ENCODE measurements at places on chromosomes 3 and 15. TPM values are rescaled to one million over a fixed set of nuclear protein-coding genes. Genes with fewer than 3 reads are reported as not detected.

- DNase-seq, result no peak
Measured at GRCh38 chr3:167972502-167972901, 123.2 kb downstream of the GOLIM4 start.

DNA sequence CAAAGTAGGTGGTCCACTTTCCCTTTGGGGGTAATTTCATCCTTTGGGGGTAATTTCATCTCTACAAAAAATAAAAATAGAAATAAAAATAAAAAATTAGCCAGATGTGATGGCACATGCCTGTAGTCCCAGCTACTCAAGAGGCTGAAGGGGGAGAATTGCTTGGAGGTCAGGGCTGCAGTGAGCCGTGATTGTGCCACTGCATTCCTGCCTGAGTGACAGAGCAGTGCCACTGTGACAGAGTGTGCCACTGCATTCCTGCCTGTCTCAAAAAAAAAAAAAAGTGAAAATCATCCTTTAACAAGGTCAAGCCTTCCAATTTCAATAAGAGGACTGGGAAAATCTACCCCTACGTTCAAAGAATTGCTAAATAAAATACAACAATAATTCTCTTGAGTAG lies 22.8 kb downstream of the SERP1 start:
- DNase-seq, result no peak

GRCh38 chr3:126024049-126024854 lies 55.3 kb downstream of the ROPN1B start:
- no peak for DNase-seq

DNA sequence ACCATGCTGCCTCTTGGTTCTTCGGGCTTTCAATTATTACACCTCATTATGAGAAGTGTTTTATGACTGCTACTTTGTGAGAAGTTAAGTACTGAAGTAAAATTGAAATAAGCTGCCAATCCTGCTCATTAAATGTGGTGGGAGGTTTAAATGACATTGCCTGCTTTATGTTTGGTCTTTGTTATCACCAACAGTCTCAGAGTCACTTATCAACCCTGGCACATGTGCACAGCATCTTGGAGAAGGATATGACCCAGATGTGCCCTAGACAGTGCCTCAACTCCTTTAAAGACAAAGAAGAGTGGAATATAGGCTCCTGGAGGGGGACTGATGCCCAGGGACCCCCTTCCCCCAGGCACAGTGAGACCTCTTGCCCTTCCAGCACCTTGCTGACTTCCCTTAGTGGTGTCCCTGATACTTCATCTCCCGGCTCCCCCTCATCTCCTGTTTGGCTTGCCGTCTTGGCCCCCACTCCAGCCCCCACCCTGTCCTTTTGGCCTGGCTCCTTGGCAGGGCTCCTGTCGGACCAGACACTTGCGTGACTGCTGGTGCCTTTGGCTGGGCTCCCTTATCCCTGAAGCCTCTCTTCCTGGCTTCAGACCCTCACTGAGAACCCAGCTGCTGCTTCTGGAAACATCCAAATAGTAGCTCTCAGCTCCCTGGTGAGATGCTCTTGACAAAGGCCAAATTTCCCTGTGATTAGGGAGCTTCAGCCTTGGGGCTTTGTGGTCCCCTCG lies 39.8 kb downstream of the ARHGAP31 start:
- no peak for DNase-seq

DNA sequence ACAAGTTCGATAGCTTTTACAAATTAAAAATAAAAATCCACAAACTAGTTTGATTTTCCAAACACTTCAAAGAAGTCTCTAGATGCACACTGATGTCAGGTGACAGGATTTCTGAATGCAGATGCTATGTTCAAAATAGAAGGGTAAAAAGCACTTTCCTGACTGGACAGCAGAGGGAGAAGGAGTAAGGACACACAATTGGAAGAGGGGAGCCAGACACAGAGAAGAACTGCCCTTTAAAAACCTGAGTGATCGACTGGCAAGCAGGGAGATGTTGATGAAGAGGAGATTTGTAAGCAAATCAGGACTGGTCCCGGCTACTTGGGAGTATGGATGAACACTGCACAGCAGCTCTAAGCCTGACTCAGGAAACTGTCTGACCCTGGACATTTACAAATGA lies 612.8 kb downstream of the MAGI1 start:
- peak; percentile 35 for DNase-seq

- no peak for DNase-seq
Measured at GRCh38 chr15:89041507-89041906, 46.7 kb upstream of the ABHD2 start.

- DNase-seq, result no peak
Measured at GRCh38 chr15:40420793-40421192, 15.2 kb downstream of the IVD start.

GRCh38 chr3:135237371-135238143 lies 442.5 kb downstream of the EPHB1 start:
- peak; percentile 50 for DNase-seq

DNA sequence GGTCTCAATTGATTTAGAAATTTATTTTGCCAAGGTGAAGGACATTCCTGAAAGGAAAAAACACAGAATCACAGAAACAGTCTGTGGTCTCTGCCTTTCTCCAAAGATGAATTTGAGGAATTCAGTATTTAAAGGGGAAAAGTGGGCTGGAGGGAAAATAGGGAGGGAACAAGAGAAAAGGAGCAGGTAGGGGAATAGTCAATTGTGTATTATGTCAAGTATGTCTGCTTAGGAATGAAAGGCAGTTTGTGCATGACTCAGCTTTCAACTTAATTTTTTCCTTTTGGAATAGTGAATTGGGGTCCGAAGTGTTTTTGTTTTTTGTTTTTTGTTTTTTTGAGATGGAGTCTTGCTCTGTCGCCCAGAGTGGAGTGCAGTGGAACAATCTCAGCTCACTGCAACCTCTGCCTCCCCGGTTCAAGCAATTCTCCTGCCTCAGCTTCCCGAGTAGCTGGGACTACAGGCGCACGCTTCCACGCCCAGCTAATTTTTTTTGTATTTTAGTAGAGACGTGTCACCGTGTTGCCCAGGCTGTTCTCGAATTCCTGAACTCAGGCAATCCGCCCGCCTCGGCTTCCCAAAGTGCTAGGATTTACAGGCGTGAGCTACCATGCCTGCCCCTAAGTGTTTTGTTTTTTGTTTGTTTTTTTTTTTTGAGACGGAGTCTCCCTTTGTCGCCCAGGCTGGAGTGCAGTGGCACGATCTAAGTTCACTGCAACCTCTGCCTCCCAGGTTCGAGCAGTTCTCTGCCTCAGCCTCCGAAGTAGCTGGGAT lies 74.1 kb upstream of the MAP4 start:
- peak; percentile 43 for DNase-seq

- no peak for DNase-seq
Measured at GRCh38 chr3:39960515-39961191, 151.2 kb downstream of the MYRIP start.

- no peak for DNase-seq
Measured at GRCh38 chr3:128372281-128372680, 94.4 kb downstream of the DNAJB8 start.

DNA sequence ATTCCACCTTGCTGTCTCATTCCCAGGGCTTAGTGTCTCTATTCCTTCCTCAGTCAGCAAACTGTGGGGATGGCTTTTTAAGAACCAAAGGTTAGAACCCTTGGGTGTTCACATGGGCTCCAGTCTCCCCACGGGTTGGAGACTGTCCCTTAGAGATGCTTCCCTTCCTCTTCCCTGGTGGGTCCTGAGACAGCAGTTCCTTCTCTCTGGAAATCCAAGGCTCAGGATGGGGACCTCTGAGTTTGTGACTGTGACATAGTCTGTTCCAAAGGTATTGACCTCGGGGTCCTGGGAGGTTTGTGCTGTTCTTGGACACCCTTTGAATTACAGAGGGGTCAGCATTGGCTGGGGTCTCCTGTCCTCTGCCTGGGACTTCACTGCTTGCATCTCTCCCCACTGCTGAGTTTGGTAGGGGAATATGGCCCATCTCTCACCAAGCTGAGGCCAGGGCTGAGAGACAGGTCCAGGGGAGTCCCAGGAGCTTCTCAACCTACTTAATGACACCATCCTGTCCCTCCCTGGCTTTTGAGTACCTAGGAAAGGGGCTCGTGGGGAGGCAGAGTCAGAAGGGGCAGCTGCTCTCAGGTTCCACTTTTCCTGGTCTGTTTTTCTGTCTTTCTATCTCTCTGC lies 1.5 kb downstream of the GRM2 start:
- no peak for DNase-seq

- no peak for DNase-seq
Measured at GRCh38 chr15:61410662-61411061, 181.6 kb upstream of the RORA start.

GRCh38 chr3:11053926-11054503 lies 61.5 kb downstream of the SLC6A1 start:
- DNase-seq, result no peak

GRCh38 chr15:101641894-101642293 lies 10.3 kb downstream of the TM2D3 start:
- no peak for DNase-seq

GRCh38 chr15:57285386-57285785 lies 90.9 kb upstream of the CGNL1 start:
- DNase-seq, result no peak

Gene ACOX2
- total RNA-seq, result 0.31 TPM

Gene OCA2
- total RNA-seq, result 0.69 TPM

Gene PODXL2
- 57.6 TPM for total RNA-seq

Gene C3orf20
- total RNA-seq, result not detected

Gene GUCA1C
- not detected for total RNA-seq

Gene IL17RE
- 4.3 TPM for total RNA-seq

Measured in GM23338 (cell line).